ENCODE measurements at places on chromosomes 6 and 20.

GRCh38 chr6:28996844-28997510 is 8.1 kb downstream of the ZNF311 start:
- no peak for DNase-seq

DNA sequence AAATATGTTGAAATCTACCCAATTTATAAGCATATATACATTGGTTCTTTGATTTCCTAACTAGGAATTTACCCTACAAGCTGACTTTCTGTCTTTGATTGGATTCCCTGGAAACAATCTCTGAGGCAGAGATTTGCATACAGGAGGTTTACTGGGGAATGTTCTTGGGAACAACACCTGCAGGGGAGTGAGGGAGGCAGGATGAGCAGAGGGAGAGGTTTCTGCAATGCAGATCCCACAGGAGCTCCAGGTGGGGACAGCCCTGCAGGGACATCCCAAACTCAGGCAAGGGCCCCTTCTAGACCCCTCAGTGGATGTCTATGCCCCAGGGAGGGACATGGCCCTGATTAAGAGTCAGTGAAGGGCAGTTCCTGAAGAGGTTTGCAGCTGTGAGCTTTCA is 95.2 kb upstream of the CCDC167 start:
- no peak for DNase-seq

DNA sequence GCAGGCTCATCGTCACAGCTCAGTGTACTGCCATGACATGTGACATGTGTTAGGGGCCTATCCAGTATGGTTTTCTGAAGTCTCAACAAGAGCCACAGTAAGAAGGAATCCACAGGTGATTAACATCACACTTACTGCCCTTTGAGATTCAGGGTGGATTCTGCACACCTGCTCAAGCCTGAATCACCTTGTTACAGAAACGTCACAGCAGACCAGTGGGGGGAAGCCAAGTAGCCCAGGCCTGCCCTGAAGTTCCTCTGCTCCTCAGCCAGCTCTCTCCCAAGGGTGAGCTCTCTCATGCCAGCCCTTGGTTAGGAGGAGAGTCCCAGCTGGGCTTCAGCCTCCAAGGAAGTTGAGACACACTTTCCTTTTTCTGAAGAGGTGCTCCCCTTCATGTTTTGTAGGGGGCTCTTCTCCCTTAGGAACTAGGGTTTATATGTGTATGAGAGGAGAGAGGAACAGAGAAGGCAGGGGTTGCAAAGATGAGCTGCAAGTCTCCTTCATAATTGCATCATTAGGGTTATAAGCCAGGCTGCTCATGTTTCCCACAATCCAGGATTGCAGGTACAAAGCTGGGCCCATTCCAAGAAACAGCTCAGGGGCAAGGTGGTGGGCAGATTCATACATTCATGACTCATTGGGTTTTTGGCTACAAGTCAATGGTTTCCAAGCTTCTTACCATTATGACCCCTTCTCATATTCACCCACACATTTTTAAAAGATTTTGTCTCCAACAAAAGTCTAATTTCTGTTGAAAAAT is 11.6 kb downstream of the GSS start:
- DNase-seq, result no peak

DNA sequence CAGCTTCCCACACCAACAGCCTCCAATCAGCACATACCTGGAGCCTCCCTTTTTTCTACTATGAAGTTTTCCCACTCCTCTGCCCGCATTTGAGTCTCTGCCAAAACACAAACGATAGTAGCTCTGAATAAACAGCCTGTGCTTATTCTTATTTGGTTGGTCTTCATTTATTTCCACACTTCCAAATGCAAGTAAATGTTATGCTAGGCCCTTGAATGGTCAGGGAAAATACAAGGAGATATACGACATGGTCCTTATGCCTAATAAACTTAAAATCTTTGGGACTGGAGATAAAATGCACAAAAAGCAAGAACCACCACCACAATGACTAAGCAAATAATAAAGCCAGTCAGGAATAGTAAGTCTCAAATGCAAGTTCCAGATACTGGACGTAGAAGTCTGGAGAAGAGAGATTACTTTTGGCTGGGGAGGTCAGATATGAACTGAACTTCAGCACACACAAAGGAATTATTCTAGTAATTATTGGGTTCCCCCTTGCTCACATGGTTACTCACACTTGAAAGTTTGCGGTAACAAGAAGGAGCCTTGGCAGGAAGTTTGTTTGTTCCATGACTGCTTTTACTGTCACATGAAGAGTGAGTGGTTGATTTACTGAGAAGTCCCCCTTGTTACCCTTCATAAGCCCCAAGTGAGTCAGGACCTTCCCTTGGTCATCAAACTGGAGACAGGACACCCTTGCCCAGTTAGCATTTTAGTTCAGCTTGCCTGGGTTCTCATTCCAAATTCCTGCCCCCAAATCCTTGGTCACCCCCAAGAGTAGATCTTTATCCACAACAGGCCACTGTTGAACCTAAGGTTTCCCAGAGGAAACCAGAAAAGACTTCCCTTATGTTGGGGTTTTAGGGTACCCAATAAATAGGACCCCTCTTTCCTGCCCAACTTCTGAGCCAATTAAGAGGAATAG is 511.2 kb upstream of the JARID2 start:
- no peak for DNase-seq

All from ACHN (cell line).